Bone marrow (tissue), 2 donors: ENCODE measurements at places on chromosomes 7 and 10.
A peak's percentile ranks its signal among the peaks of the same experiment; 100 is the strongest.

DNA sequence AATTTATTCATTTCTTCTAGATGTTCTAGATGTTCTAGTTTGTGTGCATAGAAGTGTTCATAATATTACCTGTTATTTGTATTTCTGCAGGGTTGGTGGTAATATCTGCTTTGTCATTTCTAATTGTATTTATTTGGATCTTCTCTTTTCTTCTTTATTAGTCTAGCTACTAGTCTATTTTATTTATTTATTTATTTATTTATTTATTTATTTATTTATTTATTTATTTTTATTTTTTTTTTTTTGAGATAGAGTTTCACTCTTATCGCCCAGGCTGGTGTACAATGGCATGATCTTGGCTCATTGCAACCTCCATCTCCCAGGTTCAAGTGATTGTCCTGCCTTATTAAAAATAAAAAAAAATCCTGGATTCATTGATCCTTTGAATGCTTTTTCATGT is 114.8 kb upstream of the THSD7A start:
- DNase-seq: no peak

- DNase-seq: no peak
Observed at GRCh38 chr7:18179093-18179492, 151.4 kb upstream of the PRPS1L1 start.

DNA sequence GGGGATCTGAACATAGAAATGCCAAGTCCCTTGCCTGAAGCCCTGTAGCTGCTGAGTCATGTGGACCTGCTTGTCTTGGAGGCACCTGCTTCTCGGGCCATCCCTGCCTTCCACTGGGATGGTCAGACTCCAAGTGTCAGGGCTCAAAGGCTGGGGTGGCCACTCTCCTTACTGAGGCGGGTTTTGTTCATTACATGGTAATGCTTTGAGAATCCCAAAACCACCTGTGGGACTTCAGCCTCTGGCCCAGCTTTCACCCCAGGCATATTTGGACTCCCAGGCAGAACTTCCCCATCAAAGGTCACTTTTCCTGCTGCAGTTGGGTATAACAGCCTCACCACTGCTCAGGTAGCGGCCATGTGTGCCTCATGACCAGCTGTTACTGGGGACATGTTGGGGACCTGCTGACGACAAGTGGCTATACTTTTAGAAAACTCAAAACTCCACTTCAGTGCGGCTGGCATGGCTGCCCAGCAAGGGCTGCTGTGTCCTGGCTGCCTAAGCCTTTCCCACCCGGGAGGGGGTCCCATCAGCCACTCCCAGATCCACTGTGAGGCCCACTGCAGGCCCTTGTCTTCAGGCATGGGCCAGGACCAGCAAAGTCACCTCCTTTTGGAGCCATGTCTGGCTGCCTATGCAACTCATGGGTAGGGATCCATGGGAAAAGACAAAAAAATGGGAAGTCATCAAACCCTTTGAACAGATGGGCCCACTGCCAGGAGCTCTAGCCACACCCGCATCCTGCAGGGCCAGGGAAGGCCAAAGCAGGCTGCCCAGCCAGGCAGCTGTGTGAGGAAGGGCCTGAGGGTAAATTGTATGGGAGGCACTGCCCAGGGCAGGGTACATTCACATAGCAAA is 96.7 kb downstream of the ARHGAP22 start:
- no peak for DNase-seq

DNA sequence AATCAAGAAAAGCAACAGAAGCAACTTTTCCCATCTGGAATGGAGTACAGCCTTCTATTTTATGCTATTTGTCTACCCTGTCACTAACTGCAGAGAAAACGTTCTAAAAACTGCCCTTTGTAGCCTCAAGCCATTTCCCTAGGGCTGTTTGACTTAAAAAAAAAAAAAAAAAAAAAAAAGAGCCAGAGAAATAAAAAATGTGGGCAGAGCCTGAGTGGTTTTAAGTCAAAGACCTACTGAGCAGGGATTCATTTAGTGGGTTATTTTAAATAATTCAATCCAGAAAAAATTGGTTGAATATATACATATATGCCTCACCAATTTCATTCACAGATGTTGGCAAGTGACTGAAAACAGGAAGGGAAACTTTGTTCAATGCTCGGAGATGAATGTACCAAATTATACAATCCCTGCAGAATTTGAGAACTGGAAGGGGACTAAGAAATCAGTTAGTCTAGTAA is 75.2 kb downstream of the PPP1R3C start:
- no peak for DNase-seq

DNA sequence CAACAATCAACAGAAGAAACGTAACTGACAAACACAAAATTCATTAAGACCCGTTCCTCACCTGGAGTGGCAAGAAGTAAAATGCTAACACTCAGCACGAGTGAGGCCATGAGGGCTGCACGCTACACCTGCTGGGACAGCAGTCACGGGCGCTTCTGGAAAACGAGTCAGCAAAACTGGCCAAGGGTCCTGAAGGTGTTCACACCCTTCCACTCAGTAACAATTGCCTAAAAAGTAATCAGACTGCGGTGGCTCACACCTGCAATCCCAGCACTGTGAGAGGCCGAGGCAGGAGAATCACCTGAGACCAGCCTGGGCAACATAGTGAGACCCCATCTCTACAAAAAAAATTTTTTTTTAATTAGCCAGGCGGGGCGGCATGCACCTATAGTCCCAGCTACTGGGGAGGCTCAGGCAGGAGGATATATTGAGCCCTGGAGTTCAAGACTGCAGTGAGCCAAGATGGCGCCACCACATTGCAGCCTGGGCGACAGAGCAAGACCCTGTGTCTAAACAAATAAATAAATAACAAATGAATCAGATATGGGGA is 199.1 kb downstream of the MAD1L1 start:
- DNase-seq: no peak

DNA sequence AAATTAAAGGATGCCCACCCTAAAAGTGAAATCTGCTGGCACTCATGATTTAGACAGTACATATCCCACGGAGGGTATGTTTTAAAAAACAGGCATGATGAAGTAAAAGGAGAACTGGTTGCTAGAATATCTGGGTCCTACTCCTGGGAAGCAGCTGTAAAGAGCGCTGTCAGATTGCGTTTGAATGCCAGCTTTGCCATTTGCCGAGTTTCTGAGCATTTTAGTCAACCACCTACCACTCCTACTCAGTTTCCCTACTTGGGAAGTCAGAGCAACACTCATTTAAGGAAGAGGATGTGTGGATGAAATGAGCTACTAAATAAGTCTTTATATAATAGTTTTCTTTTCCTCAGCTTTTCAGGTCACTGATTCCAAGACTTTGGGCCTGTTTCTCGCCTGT is 1.1 kb upstream of the UMAD1 start:
- DNase-seq: no peak

- no peak for DNase-seq
Observed at GRCh38 chr10:32210306-32211045, 136.5 kb downstream of the EPC1 start.

GRCh38 chr7:94284104-94284503 is 110.6 kb upstream of the COL1A2 start:
- DNase-seq: no peak

DNA sequence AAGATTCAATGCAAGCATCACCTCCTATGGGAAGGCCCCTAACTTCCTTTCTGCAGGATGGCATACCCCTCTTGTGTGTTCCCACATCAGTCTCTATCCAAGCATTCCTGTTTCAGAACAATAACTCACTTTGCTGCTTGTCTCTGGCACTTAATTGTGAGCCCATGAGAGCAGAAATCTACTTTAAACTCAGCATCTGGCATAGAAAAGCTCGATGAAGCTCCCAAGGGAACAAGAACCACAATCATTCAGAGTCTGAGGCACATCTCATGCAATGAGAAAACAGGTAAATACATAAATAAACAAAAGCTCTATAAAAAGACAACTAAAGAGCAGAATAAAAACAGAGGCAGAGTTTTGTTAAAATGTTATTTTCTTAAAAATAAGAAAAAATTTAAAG is 66.2 kb downstream of the VPS41 start:
- no peak for DNase-seq

DNA sequence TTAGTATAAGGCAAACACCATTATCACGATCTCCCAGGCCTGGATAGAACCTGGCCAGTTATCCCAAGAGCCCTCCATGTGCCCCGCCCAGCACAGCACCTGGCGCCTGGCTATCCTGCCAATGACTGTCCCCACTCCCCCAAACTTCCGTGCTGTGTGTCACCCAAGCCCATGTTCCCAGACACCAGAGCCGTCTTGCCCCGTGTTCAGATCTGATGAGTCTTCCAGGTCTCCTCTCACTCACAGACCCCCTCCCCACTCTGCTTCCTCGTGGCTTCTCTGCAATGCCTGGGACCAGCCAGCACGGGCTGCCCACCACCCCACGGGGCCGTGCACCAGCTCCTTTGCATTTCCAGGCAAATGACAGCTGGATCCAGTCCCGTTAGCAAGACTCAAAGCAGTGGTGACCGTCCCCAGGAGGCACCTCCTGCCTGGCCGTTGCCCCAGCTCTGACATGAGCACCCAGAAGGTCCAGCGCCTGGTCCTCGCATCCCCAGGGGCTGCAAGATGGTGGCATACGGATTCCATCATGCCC is 43.8 kb upstream of the INPP5A start:
- no peak for DNase-seq

DNA sequence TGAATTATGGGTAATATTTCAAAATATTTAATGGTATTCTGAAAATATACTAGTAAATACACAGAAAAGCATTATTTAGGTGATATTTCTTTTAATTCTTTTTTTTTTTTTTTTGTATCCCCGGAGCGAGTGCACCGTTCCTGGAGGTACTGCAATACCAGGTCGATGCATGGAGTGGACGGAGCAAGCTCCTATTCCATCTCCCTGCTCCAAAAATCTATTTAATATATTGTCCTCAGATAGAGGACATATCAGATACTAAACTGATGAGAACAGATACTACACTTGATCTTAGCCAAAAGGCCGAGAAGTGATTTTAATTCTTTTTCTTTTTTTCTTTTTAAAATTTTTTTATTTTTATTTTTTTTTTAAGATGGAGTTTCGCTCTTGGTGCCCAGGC is 10.8 kb downstream of the BTRC start:
- DNase-seq: no peak

DNA sequence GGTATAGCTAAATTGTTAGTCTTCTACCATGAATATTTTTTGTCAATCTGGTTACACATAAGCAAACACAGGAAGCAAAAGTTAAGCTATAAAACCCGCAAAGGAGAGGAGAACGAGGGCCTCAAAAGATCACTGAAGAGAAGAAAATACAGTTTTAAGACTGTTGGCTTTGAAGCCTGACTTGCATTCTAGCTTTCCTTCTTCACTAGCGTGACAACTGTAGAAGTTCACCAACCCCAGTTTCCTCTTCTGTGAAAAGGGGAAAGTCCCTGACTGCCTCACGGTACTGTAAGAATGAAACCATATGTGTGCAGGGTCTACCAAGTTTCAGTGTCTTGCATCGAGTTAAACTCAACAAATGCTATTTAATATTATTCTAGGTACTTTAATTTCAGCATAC is 7.5 kb upstream of the LRRN3 start:
- no peak for DNase-seq

- no peak for DNase-seq
Observed at GRCh38 chr7:68103319-68103718, 1106.7 kb downstream of the TYW1 start.

DNA sequence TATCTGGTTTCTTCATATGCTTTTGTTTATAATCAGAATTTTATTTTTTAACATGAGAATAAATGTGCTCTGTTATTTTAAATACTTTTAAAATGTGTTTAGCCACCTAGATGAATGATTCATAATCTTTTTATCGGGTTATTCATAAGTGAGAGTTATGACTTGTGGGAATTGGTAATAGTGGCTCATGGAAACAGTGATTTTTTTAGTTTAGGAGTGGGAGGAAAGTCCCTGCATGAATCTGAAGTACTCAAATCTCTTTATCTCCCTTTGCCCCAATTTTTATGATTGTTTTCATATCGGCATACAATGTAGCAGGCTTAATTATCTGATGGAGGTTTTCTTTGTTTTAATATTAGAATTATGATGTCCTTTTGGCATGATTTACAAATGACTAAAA is 42.9 kb downstream of the TAX1BP1 start:
- no peak for DNase-seq

DNA sequence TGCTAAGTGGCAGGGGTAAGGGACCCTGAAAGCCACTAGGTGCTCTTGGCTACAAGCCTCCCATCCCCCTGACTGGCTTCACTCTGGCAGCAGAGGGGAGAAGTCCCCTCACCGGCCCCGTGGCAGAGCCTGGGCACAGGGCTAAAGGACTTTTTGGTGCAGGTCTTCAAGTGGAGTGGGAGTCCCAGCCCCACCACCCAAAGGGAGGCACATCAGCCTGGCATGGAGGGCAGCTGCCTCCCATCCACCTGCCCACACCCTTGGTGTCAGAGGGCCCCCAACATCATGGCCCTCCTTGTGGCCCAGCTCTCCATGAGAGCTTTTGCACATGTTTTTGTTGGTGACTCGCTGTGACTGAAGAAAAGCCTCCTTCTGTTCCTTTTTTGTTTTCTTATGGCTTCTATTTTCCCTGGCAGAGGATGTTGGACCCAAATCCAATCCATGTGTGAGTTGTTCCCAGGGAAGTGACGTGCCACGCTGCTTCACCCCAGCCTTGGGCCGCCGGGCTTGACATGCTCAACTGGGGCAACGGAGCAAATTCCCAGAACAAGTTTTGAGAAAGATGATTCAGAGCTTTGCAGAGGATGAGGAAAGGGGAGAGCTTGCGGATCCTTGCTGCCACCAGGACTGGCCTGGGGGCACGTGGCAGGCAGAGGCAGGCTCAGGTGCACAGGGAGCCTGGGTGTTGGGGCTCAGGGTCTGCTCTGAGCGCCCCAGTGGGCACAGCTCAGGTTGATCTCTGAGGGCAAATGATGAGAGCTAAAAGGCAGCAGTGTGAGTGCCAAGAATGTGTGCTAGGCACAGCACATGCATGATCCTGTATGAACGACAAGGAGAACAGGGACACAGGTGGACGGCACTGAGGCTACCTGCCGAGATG is 1.9 kb upstream of the AEBP1 start:
- no peak for DNase-seq

DNA sequence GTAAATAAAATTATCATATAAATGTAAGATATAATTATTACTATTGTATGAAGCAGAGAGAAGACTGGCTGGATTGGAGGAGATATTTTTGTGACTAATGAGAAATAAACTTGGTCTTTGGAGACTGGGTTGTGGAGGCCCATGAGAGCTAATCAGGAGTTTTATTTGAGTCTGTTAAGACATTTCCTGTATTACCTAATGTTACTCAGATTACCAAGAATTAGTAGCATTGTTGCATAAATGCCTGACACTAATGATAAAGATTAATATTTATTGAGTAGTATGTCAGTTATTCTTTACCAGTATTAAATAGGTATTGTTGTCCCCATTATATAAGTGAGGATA is 7.1 kb downstream of the CCDC126 start:
- DNase-seq: no peak

- no peak for DNase-seq
Observed at GRCh38 chr7:19407270-19407669, 262.0 kb upstream of the FERD3L start.

GRCh38 chr10:98258683-98259454 is 9.1 kb downstream of the LOXL4 start:
- DNase-seq: no peak

- DNase-seq: no peak
Observed at GRCh38 chr7:38542156-38542555, 89.0 kb downstream of the AMPH start.

GRCh38 chr10:44968091-44968490 is 8.5 kb downstream of the RASSF4 start:
- DNase-seq: peak; percentile 43

- DNase-seq: no peak
Observed at GRCh38 chr10:48934672-48935501, 4.8 kb downstream of the LRRC18 start.
